ENCODE measurements at places on chromosomes 6 and 20.

GRCh38 chr20:49693435-49694171 is 20.1 kb downstream of the B4GALT5 start:
- DNase-seq = no peak

DNA sequence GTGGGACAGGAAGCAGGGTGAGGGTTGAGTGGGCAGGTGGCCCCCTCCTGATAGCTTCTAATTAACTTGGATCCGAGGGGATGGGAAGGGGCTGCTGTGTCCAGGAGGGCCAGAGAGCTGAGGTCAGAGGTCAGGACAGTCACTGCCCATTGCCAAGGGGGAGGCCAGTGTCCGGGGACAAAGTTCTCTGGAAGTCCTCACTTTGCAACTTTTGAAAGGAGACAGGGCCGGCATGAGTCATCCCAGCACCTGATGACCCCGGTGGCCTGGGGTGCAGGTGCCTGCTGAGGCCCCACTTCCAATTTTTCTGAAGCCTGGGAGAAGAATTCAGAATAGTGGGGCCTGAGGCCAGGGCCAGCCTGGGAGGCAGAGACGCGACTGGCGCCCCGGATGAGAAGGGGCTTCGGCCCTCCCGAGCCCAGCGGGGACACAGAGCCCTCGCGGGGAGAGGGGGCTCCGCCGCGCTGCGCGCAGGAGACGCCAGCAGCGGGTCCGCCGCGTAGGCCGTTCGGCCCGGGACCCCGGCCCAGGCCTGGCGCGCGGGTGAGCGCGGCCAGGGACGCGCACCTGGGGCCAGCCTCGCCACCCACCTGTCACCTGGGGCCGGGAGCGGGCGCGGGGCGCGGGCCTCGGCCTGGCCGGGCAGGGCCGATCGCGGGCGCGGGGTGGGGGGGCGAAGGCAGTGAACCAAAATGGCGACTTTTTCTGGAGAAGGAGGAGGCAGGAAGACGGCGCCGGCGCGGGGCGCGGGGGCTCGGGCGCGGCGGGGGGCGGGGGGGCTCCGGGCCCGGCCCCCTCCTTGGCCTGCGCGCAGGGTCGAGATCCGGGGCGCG is 586 bp downstream of the ZNF512B start:
- DNase-seq = no peak

DNA sequence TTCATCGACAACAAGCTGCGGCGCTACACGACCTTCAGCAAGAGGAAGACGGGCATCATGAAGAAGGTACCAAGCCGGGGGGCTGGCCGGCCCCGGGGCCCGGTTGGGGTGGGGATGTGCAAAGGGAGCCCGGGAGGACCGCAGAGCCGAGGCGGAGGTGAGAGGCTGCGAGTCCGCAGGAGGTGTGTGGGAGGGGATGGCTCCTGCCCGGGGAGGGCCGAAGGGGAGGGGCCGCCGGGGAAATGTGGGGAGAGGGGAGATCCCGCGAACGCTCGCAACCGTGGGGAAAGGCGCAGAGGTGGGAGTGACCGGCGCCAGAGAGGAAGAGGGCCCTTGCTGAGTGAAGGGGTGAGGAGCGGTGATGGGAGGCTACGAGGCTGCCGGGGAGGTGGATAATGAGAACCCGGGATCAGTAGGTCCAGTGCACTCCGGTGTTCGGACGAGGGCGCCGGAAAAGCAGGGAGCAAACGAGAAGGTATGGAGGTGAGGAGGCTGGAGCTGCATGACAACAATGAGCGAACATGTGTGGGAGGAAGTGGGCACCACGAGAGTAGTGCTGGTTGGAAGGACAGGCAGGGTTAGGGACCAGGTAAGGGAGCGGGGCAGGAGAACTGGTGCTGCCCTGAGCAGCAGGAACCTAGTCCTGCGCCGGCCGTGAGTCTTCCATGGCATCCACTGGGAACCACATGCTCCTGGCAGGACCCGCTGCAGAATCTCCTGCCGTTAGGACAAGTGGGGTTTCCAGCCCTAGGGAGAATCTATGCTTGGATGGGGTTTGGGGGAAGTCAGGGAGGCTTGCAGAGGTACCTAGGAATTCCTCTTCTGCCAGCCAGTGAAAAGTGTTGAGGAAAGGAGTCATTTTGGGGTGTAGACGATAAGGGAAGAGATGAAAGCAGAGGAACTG is 1.3 kb downstream of the SRF start:
- no peak for DNase-seq

DNA sequence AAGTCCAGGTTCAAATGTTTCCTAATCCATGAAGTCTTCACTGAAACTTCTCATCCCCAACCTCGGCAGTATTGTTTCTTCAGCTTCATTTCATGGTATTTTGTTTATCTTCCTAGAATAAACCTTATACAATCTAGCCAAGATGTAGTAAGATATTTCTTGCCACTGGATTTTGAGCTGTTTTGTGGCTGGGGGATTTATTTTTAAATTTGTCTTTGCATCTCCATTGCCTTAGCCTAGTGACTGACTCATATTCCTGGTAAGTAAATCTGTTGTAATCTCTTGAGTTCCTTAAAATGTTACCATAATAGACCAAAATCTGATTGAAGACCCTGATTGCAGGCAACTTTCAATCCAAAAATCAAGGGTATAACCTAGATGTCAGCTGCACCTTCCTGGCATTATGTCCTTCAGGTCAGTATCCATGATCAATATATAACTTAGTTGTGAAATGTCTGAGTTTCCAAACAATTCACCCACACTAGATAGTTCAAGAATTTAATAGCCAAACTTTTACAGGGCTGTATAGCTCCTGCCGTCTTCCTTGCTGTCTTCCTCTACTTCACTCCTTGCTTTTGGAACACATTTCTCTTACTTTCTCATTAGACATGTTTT is 4.7 kb upstream of the TRMT11 start:
- DNase-seq = no peak

DNA sequence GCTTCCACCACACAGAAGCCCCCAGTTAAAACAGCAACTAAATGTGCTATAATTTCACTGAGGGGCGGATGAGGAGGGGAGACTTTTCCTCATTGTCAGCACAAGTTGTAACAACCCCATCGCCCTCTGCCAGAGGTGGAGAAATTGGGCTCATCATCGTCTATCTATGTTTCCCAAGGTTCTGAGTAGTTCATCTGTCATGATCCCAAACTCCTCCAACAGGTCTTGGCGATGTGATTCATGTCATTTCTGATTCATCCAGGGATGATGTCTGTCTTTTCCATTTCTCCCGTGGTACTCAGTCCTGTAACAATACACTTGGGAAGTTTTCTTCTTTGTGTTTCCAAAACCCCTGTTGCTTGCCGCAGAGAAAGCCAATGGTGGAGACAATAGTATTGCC is 51.0 kb downstream of the TFAP2A start:
- no peak for DNase-seq

DNA sequence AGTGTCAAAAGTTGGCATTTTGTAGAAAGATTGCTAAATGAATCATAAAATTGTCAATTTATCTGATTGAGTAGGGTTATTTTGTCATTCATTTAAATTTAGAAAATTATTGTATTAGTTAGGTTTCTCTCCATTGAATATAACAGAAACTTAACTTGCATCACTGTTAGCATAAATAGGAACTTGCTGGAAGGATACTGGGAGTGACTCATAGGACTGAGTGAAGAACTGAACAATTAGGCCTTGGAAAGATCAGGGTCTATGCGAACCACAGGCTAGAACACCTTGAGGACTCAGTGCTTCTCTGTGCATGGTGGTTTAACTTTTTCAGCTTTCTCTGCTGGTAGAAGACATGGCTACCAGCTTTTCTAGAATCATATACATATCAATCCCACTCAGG is 67.7 kb upstream of the IFNGR1 start:
- DNase-seq = no peak

- no peak for DNase-seq
These were observed 131.1 kb downstream of the PHACTR3 start for GRCh38 chr20:59735486-59735885.

DNA sequence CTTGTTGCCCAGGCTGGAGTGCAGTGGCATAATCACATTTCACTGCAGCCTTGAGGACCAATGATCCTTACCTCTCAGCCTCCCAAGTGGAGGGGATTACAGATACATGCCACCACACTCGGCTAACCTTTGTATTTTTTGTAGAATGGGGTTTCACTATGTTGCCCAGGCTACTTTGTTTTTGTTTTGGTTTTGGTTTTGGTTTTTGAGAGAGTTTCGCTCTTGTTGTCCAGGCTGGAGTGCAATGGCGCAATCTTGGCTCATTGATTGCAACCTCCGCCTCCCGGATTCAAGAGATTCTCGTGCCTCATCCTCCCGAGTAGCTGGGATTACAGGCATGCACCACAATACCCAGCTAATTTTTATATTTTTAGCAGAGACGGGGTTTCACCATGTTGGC is 105.5 kb downstream of the BMP7 start:
- no peak for DNase-seq

DNA sequence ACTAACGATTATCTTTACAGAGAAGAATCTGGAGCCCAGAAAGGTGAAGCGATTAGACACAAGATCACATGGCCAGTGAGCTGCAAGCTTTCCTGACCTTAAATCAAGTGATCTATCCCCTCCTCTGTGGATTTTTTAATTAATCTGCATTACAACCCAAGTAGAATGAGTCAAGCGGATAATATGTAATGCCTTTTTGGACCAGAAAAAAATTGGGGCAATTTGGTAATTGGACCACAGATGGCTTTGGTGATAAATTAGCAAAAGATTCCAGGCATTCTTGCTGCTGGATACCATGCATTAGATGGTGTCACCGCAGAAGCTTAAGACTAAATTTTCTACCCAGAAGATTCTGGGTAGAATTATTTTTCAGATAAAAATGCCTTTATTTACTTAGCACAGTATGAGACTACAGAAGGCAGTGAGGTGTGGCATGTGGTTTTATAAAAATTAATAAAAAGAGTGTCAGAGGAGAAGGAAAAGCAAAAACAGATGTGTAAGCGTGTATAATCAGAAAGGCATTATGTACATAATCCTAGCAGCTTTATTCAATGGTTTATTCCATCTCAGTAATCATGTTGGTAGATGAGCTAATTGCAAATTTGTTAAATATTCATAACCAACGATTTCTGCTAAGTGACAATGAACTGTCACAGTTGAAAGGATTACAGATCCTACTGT is 53.9 kb upstream of the PCSK2 start:
- no peak for DNase-seq

DNA sequence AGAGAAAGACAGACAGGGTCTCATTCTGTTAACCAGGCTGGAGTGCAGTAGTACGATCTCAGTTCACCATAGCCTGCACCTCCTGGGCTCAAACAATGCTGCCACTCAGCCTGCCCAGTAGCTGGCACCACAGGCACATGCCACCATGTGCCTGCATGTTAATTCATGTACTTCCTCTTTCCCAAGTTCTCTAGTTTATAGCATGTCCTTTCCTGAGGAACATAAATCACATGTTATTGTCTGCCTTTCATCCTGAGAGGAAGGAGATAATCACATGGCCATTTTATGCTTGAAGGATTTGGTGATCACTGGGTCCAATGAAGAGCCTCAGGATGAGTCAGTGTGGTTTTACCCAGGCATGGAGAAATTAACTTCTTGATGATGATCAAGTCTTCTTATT is 47.9 kb downstream of the COL11A2 start:
- DNase-seq = no peak

- DNase-seq = peak; percentile 34
These were observed 98.0 kb upstream of the NHSL1 start for GRCh38 chr6:138597336-138597735.

DNA sequence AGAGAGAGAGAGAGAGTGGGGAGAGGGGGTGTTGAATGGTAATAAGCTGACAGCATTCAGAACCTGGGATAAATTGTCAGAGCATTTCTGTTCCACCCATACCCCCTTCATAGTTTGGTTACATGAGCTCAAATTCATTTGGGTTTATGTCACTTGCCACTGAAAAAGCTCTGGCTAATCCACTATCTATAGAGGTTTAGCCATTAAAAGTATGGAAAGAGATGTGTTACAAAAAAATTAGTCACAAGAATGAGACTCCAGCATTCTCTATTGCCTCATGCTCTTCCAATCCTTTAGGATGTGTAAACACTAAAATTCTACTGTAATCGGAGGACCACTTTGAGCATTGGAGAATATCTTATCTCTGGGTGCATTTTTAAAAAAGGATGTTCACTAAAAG is 297.6 kb upstream of the TCF21 start:
- no peak for DNase-seq

DNA sequence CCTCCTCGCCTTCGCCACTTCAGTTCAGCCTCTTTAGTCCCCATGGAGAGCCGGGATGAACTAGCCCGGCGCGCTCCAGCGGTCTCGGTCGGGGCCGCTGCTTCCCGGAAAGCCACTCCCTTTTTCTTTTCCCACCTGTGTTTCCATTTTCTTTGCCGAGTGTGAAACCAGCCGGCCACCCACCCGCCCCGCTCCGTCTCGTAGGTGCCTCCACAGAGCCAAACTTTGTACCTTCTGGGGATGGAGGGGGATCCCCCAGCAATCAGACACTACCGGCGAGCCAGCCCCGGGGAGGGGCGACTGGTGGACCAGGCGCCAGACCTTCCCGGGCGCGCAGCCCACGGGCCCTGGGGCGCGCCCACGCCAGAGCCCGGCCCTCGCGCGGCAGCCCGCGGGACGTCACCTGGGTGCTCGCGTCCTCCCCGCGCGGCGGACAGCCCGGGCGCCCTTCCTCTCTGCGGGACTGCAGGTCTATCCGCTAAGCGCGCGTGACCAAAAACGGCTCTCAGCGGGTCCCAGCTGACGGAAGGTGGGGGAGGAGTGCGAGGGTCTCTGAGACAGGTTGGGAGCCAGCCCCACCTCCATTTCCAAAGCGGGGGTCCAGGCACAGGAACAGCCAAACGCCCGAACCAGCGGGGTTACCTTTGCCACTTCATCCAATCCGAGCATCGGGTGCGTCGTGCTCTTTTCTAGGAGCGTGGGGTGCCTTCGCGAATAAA is at the start of gene MCHR2:
TSS of gene MCHR2 (minus strand) at position 691 of the 719 bp plus-strand sequence. CDS start 38,076 bp downstream, outside the sequence.
- DNase-seq = no peak

- no peak for DNase-seq
These were observed 769.9 kb downstream of the QKI start for GRCh38 chr6:164184410-164184809.

- DNase-seq = no peak
These were observed 46.8 kb downstream of the LY86 start for GRCh38 chr6:6635291-6635690.

DNA sequence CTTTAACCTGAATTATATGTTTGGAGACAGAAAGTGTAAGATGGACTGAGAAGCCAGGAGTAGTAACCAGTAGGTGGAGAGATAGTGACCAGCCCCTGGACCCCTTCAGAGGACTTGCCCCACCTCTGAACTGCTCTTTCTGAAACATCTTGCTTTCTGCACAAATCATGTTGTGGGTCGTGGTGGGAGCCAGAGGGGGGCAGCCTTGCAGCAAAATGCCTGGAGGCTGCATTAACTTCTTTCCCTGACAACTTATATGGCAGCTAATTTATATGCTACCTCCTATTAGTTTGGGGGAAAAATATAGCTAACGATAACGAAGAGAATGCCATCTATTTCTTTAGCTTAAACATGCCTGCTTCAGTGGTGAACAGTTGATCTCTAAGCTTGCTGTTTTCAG is 859.8 kb downstream of the MAFB start:
- no peak for DNase-seq

DNA sequence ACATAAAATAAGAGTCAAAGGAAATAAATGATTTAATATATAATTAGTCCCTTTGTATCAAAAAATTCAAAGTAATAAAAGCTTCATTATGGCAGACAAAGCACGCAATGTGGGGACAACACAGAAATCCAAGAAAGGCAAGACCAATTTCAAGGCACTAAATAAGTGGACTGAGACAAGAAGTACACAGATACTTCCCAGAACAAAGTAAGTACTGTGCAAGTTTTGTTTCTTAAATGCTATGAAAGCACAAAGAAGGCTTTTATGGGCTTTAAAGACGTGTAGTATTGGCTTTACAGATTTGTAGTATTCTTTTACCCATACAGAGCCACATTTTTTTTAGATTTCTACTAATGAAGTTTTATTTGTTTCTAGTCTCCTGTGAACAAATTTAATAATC is 174.6 kb downstream of the TRDN start:
- no peak for DNase-seq

GRCh38 chr20:35525639-35526038 is 3.8 kb downstream of the C20orf173 start:
- DNase-seq = no peak
